ENCODE measurements at places on chromosomes 2 and 18.

GRCh38 chr2:85230679-85231467, 96.9 kb downstream of the TGOLN2 start:
- DNase-seq = no peak

- no peak for DNase-seq
These were observed 63.6 kb upstream of the CAVIN2 start for GRCh38 chr2:191910518-191910917.

- no peak for DNase-seq
These were observed 201.7 kb downstream of the NAPG start for GRCh38 chr18:10727477-10727876.

DNA sequence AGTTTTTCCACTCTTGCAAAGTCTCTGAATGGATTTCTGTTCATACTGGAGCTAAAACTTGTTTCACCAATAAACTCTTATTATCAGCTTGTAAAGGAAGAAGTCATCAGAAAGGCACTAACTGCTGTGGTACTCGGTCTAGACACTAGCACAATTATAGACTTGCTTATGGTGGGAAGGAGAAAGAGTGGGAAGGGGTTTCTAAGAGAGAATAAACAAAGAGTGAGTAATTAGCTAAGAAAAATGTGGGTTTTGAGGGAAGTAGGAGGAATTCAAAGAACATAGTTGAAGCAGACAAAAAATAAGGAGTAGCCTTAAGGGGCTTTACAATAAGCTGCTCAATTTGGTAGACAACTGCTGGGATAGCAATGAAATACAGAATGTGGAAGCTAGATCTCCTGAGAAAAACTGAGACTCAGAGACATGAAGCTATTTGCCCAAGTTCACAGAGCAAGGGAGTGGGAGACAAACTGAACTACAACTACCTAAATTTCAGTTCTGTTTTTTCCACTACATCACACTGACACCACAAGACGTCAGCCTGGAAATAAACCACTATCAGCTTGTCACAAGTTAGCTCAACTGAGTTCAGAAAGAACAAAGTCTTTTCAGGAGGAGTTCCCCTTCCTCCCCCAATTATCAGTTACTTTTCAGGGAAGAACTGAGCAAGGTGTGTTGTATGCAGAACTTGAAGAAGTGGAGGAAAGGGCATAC, 59.7 kb downstream of the MAP4K3 start:
- DNase-seq = no peak

DNA sequence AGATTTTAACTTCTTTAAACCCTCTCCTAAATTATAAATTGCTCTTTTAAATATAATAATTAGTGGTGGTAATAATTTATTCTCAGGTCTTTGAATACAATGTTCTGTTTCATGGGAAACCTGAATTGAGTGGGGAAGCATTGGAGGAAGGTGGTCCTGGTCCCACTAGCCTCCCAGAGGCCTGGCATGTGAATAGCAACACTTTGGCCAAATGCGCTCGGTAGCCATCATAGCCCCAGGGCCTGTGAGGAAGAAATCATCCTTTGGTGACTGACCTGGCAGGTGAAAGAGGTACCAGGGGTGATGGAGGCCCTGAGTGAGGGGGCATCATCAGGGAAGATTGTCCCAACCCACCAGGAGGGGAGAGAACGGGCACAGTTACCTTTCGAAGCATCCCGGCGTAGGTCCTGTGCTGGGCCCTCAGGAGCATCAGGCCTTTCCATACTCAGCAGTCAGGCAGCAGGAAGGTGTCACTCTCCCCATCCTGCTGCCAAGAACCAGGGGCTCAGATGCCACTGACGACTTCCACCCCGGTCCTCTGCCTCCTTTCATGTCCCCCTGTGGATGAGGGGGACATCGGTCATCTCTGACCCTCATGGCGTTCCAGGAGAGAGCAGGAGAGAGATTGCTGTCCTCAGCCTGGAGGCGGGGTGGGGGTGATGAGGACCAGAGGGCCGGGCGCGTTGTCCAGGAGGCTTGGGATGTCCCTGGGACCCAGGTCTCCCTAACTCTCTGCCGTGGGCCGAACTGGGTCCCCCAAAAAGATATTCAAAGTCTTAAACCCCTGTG, 78.6 kb upstream of the HPCAL1 start:
- DNase-seq = no peak

GRCh38 chr2:107263628-107264027, 377.7 kb upstream of the ST6GAL2 start:
- DNase-seq = no peak

DNA sequence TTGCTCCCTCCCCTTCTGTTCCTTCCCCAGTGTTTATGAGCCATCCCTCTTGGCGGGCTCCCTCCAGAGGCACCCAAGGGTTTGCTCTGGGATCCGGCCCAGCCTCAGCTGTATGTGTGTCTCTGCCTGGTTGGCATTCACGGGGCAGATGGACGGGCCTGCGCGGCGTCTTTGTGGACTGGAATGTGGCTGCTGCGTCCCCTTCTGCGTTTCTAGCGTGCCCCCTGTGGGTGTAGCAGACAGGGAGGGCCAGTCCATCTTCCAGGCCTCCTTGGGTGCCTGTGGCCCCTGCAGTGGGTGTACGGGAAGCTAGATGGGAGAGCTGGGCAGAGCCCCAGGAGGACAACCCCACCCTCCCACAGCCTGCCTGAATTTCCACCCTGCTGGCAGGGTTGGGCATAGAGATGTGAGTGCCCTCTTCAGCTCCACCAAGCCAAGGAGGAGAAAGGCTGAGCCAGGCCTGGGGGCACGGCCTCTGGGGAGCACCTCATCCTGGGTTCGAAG, 15.7 kb downstream of the GPC1 start:
- DNase-seq = no peak

- DNase-seq = peak; percentile 49
These were observed 423.8 kb upstream of the MEX3C start for GRCh38 chr18:51621113-51621863.

DNA sequence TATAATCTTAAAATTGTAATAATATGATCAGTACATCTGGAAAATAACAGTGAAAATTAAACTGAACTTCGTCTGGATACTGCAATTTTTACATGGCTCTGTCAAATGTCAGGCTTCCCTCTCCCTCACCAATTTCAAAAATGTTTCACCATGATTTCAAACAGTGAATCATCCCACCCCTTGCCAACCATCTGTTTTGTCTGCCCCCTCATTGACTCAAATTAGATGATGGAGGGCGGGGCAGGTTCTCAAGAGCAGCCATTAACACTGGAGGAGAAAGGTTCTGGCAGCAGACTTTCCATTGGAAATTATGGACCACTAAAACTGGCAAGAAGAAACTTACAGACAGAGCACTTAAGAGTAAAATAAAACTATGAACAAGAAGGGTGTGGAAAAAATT, 1195.7 kb upstream of the ZEB2 start:
- no peak for DNase-seq

- DNase-seq = no peak
These were observed 220.8 kb downstream of the GULP1 start for GRCh38 chr2:188512456-188512855.

DNA sequence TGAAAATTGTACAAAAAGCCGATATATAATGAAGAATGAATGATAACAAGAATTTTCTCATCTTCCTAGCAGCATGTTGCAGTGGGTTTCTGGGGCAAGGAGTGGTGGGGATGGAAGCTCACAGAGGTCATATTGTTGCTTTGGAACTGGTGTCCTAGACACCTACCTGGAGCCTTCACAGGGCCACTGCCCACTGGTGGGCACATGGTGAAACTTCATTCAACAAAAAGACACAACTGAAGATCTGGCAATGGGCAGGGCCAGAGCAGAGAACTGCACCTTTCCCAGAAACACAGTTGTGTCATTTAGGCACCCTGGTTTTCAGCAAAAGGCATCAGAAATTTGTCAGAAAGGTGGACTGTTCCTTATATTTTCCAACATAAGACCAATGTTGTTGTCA, 115.3 kb downstream of the FHOD3 start:
- peak; percentile 45 for DNase-seq

- DNase-seq = no peak
These were observed 170.5 kb downstream of the FTCDNL1 start for GRCh38 chr2:199680482-199680881.

- no peak for DNase-seq
These were observed 423.3 kb downstream of the SETBP1 start for GRCh38 chr18:45104049-45104395.

- no peak for DNase-seq
These were observed 252.4 kb downstream of the PLCL1 start for GRCh38 chr2:198056836-198057235.

DNA sequence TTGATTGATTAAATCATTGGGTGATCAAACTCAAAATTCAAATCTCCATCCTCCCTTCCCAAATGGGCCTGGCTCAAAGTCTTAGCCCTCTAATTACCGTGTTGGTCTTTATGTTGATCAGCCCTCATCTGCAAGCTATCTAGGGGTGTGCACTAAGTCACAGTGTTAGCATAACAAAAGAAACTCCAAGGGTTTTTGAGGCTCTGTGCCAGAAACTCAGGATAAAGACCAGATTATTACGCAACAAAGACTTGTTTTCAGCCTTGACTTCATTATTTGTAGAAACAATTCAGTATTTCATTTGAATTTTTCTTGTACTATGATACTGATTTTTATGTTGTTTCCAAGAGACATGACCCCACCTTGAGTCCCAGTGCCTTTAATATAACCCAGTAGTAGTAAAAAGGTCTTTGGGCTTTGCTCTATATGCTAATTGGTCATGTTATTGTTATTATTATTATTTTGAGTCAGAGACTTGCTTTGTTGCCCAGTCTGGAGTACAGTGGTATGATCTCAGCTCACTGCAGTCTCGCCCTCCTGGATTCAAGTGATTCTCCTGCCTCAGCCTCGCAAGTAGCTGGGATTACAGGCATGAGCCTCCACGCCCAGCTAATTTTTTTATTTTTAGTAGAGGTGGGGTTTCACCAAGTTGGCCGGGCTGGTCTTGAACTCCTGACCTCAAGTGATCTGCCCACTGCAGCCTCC, 13.9 kb downstream of the PSMD14 start:
- DNase-seq = no peak

DNA sequence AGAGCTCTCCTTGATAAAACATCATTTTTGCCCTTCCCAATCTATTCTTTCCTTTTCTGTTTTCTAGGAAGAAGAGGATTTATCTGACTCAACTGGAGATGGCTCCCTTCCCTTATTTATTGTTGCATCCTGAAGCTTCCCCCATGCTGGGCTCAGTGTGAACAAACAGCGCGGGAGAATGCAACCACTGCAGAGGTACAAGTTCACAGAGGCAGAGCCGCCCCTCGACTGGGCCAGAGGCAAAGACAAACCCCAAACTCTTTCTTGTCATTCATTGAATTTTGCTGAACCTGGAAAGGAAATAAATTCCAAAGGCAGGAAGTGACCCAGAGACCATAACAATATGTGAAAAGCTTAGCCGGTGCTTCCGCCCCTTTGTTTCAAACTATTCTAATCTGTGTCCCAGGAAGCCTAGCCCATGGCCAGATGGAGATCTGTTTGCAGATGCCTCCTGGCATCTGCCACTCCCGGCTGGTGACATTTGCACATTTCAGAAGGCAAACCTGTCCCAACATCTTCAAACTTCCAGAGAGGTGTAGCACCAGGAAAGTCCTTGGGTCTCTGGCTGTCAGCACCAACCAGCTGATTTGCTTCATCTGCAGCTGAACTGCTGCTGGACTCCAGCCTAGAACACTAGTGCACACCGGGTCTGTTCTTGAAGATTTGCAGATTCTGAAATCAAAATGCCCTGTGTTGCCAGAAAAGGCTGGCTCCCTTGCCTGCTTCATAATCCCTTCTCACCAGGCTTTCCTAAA, 79.4 kb upstream of the MAP4K3 start:
- peak; percentile 41 for DNase-seq

DNA sequence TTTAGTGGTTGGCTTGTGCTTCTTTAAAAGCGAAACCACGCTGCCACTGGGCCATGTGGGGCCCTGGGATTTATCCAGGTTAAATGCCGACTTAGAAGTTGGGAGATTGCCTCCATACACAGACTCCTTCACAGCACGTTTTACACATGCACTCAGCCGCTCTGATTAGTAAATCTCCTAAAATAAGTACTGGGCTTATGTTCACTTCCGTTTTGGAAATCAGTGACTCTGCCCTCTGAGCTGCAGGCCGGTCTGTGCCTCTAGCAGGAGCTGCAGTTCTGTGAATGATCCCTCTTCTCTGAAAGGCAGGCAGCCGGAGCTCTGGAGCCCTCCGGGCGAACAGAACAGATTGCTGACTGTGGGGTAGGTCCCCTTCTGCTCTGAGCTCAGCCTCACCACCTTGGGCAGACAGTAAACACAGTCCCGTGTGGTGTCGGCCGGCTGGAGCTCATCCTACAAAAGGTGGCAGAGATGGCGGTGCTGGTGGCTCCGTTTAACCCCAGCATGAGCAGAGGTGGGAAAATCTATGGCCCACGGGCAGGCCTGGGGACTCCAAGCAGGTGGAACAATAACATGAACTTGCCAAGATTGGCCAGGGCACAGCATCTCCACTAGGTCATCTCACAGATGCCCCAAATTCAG, 9.8 kb upstream of the RAB17 start:
- peak; percentile 41 for DNase-seq

GRCh38 chr18:48868468-48869466, 82.0 kb downstream of the SMAD7 start:
- DNase-seq = no peak

GRCh38 chr2:72780477-72780876, 45.4 kb downstream of the EXOC6B start:
- DNase-seq = no peak

DNA sequence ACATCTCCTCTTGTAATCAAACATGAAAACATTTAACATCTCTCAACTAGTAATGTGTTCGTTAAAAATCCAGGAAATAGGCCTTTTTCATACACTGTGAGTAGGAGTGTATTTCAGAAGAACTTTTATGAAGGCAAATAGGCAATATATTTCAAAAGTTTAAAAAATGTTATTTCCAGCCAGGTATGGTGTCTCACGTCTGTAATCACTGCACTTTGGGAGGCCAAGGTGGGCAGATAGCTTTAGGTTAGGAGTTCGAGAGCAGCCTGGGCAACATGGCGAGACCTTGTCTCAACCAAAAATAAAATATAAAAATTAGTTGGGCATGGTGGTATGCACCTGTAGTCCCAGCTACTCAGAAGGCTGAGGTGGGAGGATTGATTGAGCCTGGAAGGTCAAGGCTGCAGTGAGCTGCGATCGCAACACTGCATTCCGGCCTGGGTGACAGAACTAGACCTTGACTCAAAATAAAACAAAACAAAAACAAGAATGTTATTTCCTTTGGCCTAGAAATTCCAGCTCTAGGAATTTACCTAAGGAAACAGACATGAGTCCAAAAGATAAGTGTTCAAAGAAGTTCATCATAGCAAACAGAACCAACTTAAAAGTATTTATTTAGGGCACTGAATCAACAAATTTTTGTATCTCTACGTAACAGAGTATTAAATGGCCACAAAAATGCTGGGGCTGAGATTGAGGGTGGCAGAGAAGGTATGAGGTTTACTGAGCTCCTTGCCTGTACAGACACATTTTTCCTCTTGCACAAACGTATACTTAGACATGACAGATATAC, 14.9 kb downstream of the RBKS start:
- no peak for DNase-seq

All from thyroid gland (tissue), 4 donors.